CD4-positive, alpha-beta T cell (primary cell): ENCODE measurements at places on chromosomes 11 and 22.

- no peak for DNase-seq
- no peak overlapping the region for H3K27ac ChIP-seq
- H3K4me3 ChIP-seq, result no peak overlapping the region
- H3K4me1 ChIP-seq, result no peaks in the 10 kb centered on the region
- H3K27me3 ChIP-seq, result no peaks in the 10 kb centered on the region
- no peaks in the 10 kb centered on the region for H3K36me3 ChIP-seq
Measured at GRCh38 chr11:26995701-26996460, 2.0 kb downstream of the FIBIN start.

- no peak overlapping the region for H3K4me3 ChIP-seq
- H3K4me1 ChIP-seq, result no peaks in the 10 kb centered on the region
- H3K36me3 ChIP-seq, result no peaks in the 10 kb centered on the region
- DNase-seq, result no peak
- no peak overlapping the region for H3K27ac ChIP-seq
Measured at GRCh38 chr22:28027453-28028448, 108.7 kb upstream of the PITPNB start.

DNA sequence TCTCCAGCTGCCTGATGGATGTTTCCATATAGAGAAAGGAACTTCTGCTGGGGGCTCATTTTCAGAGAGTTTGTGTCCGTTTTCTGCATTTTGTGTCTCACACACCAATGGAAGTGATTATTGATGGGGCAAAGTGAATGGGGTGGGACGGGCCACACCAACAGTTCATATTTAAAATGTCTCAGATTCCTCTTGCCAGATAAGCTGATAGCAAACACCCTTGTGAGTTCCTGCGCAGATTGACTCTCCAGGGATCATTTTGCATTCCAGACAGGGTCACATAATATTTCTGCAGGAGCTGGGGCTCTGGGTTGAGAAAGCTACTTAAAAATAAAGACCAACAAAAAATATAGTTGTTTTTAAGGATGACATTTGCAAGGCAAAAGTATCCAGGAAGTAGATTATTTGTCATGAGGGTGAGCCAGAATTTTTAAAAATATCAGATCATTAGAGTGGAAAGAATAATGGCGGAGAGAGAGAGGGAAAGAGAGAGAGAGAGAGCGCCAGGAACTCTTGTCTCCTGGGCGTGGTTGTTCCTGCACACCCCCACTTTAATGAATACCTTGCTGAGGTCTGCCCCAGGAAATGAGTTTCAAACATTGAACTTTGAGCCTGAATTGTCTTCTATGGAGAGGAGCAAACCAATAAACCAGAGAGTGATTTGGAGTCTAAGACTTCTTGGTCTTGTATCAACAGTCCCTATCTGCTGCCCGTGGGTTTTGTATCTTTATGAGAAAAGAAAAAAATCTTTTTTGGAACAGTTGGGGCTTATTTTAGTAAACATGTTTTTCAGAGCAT lies 33.3 kb downstream of the MICAL2 start:
- H3K36me3 ChIP-seq, result no peaks in the 10 kb centered on the region
- DNase-seq, result no peak
- H3K4me3 ChIP-seq, result no peak overlapping the region

DNA sequence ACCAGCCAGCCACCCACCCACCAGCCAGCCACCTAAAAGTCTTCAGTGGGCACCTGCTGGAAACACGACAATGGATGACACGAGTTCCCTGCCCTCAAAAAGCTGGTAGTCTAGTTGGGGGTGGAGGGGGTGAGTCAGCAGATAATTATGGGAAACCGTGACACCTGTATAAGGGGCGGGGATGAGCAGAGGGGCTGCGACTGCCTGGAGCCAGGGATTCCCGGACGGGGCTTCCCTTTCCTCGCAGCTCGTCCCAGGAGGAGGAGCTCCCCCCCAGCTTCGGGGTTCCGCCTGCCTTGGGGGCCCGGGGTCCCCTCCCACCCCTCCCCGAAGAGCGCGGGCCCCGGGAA lies 2.3 kb upstream of the RTN4RL2 start:
- DNase-seq, result no peak
- H3K27ac ChIP-seq, result no peak overlapping the region
- H3K4me3 ChIP-seq, result peak overlapping the region; percentile 38
- H3K27me3 ChIP-seq, result peaks cover 37% of the 10 kb centered on the region
- H3K4me1 ChIP-seq, result peaks cover 42% of the 10 kb centered on the region

- no peak for DNase-seq
- no peaks in the 10 kb centered on the region for H3K27me3 ChIP-seq
- H3K4me1 ChIP-seq, result no peaks in the 10 kb centered on the region
Measured at GRCh38 chr11:117551761-117552343, 224.2 kb downstream of the CEP164 start.

DNA sequence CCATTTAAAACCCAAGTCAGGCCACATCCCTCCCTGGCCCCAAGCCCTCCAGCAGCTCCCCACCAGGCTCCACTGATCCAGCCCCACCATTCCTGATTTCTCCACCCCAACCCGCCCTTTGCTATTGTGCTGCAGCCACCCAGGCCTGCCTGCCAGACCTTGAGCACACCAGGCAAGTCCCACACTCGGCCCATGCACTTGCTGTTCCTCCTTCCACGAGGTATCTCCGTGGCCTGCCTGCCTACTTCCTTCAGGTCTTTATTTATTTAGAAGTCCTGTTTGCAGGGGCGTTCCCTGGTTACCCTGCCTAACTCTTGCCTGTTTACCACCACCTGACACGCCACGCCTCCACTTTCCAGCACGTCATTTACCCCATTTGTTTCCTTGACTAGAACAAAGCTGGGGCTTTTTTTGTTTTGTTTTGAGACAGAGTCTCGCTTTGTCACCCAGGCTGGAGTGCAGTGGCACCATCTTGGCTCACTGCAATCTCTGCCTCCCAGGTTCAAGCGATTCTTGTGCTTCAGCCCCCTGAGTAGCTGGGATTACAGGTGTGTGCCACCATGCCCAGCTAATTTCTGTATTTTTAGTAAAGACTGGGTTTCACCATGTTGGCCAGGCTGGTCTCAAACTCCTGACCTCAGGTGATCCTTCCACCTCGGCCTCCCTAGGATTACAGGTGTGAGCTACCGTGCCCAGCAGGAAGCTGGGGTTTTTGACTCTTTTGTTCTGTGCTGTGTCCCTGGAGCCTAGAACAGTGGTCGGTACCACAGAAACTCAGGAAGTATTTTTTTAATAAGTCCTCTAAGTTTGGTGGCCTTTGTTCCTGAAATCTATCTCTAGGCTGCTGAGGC lies 6.7 kb downstream of the CENPM start:
- peak overlapping the region; percentile 99 for H3K27ac ChIP-seq
- DNase-seq, result peak; percentile 89
- H3K4me3 ChIP-seq, result peak overlapping the region; percentile 45
- no peaks in the 10 kb centered on the region for H3K27me3 ChIP-seq

GRCh38 chr22:47060718-47061117 lies 298.3 kb downstream of the TBC1D22A start:
- H3K36me3 ChIP-seq, result peaks cover 18% of the 10 kb centered on the region
- DNase-seq, result no peak
- no peaks in the 10 kb centered on the region for H3K4me1 ChIP-seq

DNA sequence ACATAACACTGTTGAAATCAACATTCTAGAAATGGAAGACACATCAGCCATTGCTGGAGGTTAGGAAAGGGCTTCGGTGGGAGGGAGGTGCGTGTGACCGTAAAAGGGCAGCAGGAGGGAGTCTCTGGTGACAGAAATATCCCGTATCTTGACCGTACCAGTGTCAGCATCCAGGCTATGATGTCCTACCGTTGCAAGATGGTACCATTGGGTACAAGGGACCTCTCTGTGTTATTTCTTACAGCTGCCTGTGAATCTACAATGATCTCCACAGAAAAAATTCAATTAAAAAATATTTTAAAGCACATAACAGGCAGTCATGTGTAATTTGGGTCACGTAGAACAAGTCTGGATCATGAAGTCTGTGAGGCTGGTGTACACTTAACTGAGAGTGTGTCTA lies 27.4 kb upstream of the SEPTIN5 start:
- no peak overlapping the region for H3K4me3 ChIP-seq
- DNase-seq, result no peak
- no peaks in the 10 kb centered on the region for H3K4me1 ChIP-seq
- H3K27me3 ChIP-seq, result peaks cover 2% of the 10 kb centered on the region
- no peak overlapping the region for H3K27ac ChIP-seq
- H3K36me3 ChIP-seq, result no peaks in the 10 kb centered on the region
